Cerebellar cortex (tissue), 1 donor: ENCODE measurements at places on chromosomes 5 and 9.

GRCh38 chr5:31664566-31664965, 25.6 kb downstream of the PDZD2 start:
- peak; percentile 50 for DNase-seq

- no peak for DNase-seq
These were observed 475.7 kb downstream of the CCDC171 start for GRCh38 chr9:16028548-16028947.

- no peak for DNase-seq
These were observed 62.9 kb downstream of the USP20 start for GRCh38 chr9:129898185-129898584.

DNA sequence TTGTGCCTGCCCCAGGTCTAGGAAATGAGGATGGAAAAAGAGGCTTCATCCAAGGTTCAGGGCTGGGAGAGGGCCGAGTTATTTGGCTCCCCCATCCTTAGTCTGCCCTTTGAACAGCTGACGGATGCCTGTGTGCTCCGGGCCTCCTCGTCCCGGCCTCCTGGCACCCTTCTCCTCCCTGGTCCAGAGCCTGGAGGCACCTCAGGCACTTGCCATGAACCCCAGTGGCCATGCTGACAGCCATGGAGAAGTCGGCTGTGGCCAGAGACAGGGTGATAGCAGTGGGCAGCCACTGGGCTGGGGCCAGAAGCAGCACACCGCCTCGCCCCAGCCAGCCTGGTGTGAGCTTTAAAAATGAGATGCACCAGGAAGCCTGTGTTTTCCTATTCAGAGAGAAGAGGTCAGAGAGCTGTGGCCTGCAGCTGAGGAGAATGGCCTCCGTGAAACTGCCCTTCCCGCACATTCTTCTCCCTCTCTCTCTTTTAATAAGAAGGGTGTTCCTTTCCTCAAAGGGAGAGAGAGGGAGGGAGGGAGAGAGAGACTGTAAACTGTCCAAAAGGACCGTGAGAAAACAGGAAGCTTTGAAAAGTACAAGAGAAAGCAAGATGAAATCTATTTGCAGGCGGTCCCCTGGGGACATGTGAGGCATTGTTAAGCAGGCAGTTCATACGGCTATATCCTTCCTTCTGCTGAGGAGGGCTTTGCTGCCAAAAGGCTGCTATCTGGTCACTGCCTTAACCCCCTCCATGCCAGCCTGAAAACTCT, 55.3 kb downstream of the ZNF366 start:
- DNase-seq = peak; percentile 1

- DNase-seq = no peak
These were observed 13.0 kb upstream of the CYFIP2 start for GRCh38 chr5:157252711-157253465.

- no peak for DNase-seq
These were observed 251.2 kb downstream of the NFIB start for GRCh38 chr9:14062586-14063221.

DNA sequence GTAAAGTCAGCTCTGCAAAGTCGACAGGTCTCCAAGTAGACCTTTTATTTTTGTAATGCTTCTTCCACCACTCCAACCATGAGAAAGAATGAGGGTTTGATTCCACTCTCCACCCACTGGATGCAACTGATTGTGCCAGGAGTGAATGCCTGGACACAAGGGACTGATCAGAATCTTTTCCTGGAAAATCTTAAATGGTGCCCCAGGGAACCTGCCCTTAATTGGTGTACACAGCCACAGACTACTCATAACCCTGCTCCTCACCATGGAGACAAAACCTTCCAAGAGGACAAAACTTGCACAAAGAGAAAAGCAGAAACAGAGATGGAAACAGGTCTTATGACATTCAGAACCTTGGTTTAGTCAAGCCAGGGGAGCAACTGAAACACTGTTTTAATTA, 208.6 kb upstream of the BRINP1 start:
- no peak for DNase-seq

GRCh38 chr5:17257705-17258273, 40.4 kb downstream of the BASP1 start:
- DNase-seq = peak; percentile 69

- DNase-seq = no peak
These were observed 92.5 kb downstream of the CACNA1B start for GRCh38 chr9:137970098-137970497.

DNA sequence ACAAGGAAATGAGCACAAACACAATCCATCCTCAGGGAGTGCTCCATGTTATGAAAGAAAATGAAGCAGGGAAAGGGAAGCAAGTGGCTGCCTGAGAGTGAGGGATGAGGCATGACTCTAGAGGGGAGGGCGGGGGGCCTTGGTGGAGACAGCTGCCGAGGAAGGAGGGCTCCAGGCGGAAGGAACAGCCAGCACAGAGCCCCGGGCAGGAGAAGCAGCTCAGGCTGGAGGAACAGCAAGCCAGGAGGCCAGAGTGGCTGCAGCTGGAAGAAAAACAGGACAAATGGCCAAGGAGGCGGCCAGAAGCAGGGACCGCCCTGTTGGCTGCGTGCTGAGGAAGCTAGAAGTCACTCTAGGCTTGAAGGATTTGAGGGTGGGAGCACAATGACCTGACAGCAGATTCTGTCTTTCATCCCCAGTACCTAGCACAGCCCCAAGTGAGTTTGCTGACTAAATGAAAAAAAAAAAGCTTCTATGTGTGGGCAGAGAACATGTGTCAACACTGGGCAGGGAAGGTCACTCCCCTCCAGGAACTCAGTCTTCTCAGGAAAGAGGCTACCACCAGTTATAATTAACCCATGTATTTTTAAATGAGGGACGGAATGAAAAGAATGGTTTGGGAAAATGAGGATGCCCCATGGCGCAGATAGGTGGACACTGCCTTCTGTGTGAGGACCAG, 142.8 kb downstream of the DCP2 start:
- no peak for DNase-seq

- DNase-seq = no peak
These were observed 291.5 kb downstream of the SEC61B start for GRCh38 chr9:99513441-99514112.

DNA sequence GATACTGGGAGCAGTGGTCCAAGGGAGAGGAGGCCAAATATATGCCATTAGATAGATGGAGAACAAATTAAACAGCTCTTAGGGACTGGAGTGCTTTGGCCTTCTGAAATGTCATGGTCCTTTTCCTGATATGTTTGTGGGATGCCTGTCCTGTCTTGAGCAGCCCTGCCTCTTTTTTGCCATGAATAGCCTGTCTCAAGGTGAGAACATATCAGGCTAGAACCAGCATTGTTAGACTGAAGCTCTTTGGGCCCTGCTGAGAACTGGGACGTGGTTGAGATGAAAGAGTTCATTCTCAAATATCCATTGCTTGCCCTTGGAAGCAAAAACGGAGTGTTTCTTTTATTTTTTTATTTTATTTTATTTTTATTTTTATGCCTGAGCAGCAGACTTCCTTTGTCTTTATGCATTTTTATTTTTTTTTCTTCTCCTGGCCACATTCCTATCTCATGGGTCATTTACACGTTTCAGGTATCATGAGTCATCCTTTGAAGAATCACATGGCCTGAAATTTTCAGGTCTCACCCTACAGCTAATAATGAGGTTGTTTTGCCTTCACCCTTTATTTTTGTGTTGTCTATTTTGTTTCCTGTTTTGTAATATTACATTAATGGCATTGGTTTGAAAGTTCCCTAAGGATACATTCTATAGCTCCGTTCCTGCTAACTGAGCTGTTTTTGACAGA, 371.4 kb downstream of the PSAT1 start:
- no peak for DNase-seq

GRCh38 chr9:128607642-128608350, 48.9 kb downstream of the DYNC2I2 start:
- DNase-seq = peak; percentile 99

- DNase-seq = no peak
These were observed 18.1 kb upstream of the SCAI start for GRCh38 chr9:125161284-125161918.
